NCI-H187 (cell line): ENCODE measurements at places on chromosomes 2 and 18.

- no peak for DNase-seq
Observed at GRCh38 chr18:50624981-50625380, 65.1 kb downstream of the MAPK4 start.

DNA sequence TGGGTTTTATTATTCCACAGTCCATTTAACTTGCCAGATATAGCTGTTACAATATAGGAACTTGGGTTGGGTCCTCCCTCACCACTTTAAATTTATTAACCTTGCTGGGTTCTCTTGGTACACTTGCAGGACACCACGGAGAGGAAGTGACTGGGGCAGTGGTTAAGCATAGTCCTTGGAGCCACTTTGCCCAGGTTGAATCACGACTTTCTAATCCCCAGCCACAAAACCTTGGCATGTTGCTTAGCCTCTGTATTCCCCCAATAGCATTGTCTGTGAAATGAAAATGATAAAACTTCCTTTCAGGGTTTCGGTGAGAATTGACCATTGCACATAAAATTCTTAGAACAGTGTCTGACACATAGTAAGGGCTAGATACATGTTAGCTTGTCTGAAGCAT, 221.2 kb downstream of the IRS1 start:
- no peak for DNase-seq

- DNase-seq: no peak
Observed at GRCh38 chr2:127400533-127400896, 12.7 kb upstream of the MAP3K2 start.

DNA sequence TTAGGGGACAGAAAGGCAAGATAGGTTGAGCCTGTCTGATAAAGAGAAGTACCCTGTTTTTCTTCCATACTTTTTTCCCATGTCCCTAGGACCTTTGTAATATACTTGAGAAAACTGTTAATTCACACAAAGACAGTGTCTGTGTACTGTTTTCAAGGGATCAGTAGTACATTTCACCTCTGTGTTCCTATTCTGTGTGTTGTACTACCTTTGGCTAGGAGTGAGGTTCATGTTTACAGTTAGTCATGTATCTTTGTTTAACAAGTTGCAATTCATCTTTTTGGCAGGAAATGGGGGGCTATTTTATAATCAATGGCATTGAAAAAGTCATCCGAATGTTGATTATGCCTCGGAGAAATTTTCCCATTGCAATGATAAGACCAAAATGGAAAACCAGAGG, 6.7 kb downstream of the POLR1B start:
- DNase-seq: no peak

- no peak for DNase-seq
Observed at GRCh38 chr2:174335988-174336500, 1.3 kb downstream of the SP9 start.

- DNase-seq: no peak
Observed at GRCh38 chr2:118312969-118313756, 224.9 kb downstream of the INSIG2 start.

- DNase-seq: no peak
Observed at GRCh38 chr2:185473838-185474237, 264.8 kb upstream of the FSIP2 start.

GRCh38 chr2:1136067-1136466, 185.4 kb downstream of the SNTG2 start:
- DNase-seq: no peak

DNA sequence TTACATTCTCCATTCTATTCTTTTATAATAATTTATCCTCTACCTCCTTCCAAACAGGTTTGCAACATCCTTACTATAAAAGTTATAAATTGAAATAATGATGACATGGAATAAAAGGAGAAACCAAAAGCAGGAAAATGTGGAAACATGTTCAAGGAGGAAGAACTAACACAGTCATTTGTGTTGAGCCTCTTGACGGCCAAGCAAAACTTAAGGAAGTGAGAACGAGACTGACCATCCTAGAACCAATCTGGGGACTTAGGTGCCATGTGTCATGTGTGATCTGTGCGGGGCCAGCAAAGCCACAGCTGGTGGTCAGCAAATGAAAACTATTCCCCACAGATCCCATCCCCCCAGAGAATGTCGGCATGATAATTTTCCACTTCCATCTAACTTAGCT, 25.6 kb upstream of the FAM124B start:
- DNase-seq: no peak

- DNase-seq: no peak
Observed at GRCh38 chr2:112606547-112606946, 22.1 kb downstream of the CHCHD5 start.

- no peak for DNase-seq
Observed at GRCh38 chr2:74327627-74328026, 15.6 kb downstream of the SLC4A5 start.

DNA sequence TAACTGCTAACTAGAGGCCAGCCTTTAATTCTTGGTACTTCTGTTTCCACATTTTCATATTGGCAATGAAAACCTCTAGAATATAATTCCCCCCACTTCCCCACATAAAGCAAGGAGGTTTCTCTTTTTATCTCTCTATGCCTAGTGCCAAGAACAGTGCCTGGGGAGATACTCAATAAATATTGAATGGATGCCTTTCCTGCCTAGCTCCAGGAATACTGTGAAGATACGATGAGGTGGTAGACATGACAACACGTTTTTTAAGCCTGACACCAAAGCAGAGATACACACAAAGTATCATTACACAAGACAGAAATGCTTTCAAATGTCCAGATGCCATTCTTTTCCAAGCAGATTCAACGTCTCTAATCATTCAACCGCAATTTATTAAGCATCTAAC, 535.5 kb downstream of the XIRP2 start:
- no peak for DNase-seq

GRCh38 chr2:63590626-63591408, 2.1 kb downstream of the MDH1 start:
- no peak for DNase-seq

DNA sequence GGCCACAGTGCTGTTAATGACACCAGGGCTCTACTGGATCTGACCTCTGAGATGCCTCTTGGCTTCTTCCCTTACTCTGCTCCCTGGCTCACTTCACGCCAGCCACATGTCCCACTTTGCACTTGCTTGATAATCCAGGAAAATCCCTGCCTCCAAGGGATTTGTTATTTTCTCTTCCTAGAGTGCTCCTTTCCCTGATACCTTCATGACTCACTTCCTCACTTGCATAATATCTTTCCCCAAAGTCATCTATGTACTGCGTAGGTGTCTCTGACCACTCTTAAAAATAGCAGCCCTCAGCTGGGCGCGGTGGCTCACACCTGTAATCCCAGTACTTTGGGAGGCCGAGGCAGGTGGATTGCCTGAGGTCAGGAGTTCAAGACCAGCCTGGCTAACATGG, 572.3 kb downstream of the PLCL1 start:
- no peak for DNase-seq

- no peak for DNase-seq
Observed at GRCh38 chr2:69616755-69617154, 26.8 kb downstream of the AAK1 start.

DNA sequence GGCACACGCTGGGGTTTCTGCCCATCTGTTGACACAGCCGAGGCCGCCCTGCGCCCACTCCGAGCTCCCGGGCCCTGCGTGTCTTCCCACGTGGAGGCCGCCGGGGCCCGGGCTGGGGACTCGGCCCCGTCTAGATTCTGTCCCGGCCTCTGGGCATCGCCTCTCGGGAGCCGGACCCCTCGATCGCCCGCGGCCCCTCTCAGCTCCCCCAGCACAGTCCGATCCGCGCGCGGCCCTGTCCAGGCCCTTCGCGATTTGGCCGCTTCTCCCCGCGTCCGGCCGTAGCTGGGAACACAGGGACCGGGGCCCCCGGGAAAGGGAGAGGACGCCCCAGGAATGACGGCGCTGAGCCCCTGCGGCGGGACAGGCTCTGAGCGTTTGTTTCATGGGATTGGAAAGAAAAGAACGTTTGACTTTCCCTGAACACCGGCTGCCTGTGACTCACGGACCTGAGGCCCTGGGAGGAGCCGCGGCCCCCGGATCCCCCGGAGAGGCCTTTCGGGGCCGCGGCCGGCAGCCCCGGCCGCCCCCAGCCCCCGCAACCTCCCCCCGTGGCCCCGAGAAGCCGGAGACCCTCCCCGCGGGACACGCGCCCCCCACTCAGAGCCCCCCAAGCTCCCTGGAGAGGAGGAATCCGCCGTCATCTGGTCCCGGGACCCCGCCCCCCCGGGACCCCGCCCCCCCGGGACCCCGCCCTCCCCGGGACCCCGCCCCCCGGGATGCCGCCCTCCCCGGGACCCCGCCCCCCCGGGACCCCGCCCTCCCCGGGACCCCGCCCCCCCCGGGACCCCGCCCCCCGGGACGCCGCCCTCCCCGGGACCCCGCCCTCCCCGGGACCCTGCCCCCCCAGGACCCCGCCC, 62.7 kb upstream of the CTDP1 start:
- DNase-seq: no peak

DNA sequence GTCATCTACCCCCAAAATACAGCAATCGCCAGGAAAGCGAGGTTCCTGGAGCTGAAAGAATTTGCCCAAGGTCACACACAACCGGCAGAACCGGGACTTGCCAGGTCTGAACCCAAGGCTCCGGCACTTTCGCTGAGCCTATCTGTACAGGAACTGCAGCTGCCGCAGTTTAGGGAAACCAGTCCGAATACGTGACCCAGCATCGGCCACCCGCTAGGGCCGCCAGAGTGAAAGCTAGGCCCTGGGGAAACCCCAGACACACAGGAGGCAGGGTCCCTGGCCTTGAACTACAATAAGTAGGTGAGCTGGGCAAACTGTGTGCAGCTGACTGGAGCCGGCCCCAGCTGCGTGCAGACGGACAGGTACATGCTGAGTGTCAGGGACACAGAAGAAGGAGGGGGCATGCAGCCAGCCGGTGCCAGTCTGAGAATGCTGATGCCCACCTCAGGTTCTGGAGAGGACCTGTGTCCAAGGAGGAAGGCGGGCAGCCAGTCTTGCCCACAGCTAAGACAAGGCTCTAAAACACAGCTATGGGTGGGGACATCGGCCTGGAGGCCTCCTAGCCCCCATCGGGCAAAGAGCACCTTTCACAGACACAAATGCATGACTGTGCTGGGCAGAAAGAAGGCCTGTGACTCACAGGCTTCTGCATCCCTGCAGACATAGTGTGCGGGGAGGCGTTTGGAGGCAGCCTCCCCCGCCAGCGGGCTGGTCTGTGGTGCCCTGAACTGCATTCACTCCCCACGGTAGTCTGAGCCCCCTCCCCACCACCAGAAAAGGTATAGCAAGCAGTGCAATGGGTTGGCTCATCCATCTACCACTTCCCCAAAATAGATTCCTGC, 107.4 kb upstream of the ID2 start:
- no peak for DNase-seq

GRCh38 chr2:133498662-133499585, 69.3 kb downstream of the NCKAP5 start:
- DNase-seq: no peak

- DNase-seq: no peak
Observed at GRCh38 chr2:120854014-120854620, 118.4 kb downstream of the GLI2 start.

DNA sequence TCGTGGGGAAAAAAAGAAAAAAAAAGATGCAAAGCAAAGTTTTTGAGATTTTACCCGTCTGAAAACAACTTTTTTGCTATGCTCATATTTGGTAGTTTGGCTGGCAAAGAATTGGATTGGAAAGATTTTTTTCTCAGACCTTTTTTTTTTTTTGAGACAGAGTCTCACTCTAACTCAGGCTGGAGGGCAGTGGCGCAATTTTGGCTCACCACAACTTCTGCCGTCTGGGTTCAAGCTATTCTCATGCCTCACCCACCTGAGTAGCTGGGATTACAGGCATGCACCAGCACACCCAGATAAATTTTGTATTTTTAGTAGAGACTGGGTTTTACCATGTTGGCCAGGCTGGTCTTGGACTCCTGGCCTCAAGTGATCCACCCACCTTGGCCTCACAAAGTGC, 56.3 kb upstream of the TANC1 start:
- DNase-seq: no peak

DNA sequence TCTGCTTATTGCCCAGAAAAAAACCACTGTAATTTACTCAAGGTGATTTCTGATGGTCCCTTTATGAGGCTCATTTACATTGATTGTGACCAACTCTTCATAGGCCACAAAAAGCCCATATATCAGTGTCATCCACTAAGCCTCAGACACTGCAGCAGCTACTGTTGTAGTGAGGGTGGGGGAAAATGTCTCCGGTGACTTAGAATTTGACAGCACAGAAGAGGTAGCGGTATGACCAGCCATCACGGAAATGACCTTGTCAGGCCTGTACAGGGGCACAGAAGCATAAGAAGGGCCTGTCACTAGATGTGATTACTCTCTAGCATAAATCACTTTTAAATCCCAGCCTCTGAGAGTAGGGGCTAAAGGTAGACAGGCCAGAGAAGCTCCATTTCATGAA, 190.3 kb downstream of the PAX3 start:
- no peak for DNase-seq

DNA sequence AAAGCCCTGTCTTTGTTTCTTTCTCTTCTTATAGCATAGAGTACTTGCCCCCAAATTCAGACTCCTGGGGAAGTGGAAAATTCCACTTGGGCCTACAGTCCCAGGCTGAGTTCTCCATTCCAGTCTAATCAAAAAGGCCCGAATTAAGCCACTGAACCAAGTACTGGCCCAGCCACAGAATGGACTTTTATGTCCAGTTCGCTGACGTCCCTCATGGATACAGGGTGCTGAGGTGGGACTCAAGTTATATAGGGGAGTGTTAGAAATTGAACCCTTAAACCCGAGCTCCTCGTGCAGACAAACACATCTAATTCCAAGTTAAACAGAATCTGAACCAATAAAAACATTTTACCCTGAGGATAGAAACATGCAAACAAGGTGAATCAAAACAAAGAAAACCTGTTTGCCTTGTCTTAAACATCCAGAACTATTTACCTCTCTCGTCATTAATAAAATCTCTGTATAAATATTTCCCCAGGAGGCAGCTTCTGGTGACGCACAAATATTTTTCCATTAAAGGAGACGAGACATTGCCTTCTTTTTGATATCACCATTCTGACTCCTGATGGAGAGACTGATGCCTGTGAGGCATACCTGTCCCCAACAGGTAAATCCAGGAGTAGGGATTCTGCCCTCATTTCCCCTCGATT, 136.8 kb upstream of the ARL4C start:
- DNase-seq: no peak

DNA sequence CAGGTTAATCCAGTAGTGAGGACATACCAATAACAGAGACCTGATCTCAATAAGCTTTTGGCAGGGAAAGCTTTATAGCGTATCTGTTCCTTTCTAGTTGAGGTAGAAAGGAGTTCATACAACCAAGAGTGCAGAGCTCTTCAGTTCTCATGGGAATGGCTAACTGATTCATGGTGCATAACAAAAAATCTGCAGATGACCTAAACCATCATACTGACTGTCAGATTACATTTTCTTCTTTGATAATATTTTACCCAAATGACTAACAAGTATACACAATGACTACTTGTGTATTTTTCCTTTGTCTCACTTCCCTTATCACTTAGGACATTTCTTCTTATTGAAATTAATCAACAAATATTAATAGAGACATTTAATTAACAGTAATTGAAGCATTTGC, 140.0 kb upstream of the SERTAD2 start:
- no peak for DNase-seq

DNA sequence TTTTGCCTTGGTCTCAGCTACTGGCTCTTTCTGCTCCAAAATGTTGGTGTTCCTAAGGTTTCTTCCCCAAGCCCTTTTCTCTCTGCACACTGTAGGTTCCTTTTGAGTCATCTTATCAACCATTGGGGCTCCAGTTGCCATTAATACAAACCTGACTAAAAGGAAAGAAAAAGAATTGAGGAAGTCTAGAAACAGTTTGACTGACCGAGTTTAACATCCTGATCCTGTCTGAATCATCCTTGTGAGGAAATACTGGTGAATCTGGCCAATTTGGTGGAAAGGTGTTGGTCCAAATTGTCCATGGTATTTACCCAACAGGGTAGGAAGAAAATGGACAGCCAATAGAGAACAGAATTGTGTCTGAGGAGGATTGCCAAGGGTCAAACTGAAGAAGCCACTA, 38.3 kb downstream of the CRYGD start:
- no peak for DNase-seq
